ENCODE measurements at places on chromosomes 13 and 19. TPM values are rescaled to one million over a fixed set of nuclear protein-coding genes. Genes with fewer than 3 reads are reported as not detected.
A peak's percentile ranks its signal among the peaks of the same experiment; 100 is the strongest.

The SMIM44 gene
- total RNA-seq, result not detected

The ZNF586 gene
- total RNA-seq, result 13.1 TPM

The PRR36 gene
- total RNA-seq, result 2.4 TPM

The ZNF135 gene
- total RNA-seq, result not detected

DNA sequence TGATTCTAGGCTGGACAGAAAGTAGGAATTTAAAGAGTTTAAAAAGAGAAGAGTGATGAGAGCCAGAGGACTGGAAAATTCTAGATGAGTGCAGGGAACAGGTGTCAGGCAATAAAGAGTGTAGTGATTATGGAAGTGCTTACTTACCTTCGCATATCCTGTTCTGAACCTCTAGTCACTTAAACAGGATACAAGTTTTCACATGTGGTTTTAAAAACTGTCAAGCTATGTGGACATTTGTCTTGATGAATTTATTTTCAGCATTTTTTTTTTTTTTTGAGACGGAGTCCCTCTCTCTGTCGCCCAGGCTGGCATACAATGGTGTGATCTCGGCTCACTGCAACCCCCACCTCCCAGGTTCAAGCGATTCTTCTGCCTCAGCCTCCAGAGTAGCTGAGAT, 34.3 kb upstream of the IL17D start:
- DNase-seq, result no peak
- H3K4me1 ChIP-seq, result no peaks in the 10 kb centered on the region
- H3K4me3 ChIP-seq, result no peak overlapping the region
- H3K27me3 ChIP-seq, result no peaks in the 10 kb centered on the region

DNA sequence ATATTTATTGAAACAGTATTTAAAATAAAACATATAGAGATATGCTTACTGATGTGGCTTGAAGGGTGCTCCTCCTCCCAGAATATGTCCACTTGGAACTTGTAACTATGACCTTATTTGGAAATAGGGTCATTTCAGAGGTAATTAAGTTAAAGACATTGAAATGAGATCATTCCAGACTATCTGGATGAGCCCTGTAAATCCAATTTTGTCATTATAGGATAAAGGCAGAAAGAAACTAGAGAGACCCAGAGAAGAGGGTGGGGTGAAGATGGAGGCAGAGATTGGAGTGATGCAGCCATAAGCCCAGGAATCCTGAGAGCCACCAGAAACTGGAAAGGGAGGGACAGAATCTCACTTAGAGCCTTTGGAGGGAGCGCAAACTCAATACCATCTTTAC, 243.2 kb downstream of the OXGR1 start:
- DNase-seq, result no peak
- no peaks in the 10 kb centered on the region for H3K27me3 ChIP-seq
- H3K4me1 ChIP-seq, result no peaks in the 10 kb centered on the region
- H3K4me3 ChIP-seq, result no peak overlapping the region

- H3K4me3 ChIP-seq, result no peak overlapping the region
- no peaks in the 10 kb centered on the region for H3K4me1 ChIP-seq
- DNase-seq, result no peak
- no peaks in the 10 kb centered on the region for H3K27me3 ChIP-seq
These were observed 3.6 kb downstream of the LRRC25 start for GRCh38 chr19:18393836-18394235.

GRCh38 chr13:43356567-43356966, 333.2 kb downstream of the DNAJC15 start:
- DNase-seq, result no peak
- no peak overlapping the region for H3K27ac ChIP-seq
- H3K4me3 ChIP-seq, result no peak overlapping the region
- H3K36me3 ChIP-seq, result no peaks in the 10 kb centered on the region
- no peaks in the 10 kb centered on the region for H3K4me1 ChIP-seq

DNA sequence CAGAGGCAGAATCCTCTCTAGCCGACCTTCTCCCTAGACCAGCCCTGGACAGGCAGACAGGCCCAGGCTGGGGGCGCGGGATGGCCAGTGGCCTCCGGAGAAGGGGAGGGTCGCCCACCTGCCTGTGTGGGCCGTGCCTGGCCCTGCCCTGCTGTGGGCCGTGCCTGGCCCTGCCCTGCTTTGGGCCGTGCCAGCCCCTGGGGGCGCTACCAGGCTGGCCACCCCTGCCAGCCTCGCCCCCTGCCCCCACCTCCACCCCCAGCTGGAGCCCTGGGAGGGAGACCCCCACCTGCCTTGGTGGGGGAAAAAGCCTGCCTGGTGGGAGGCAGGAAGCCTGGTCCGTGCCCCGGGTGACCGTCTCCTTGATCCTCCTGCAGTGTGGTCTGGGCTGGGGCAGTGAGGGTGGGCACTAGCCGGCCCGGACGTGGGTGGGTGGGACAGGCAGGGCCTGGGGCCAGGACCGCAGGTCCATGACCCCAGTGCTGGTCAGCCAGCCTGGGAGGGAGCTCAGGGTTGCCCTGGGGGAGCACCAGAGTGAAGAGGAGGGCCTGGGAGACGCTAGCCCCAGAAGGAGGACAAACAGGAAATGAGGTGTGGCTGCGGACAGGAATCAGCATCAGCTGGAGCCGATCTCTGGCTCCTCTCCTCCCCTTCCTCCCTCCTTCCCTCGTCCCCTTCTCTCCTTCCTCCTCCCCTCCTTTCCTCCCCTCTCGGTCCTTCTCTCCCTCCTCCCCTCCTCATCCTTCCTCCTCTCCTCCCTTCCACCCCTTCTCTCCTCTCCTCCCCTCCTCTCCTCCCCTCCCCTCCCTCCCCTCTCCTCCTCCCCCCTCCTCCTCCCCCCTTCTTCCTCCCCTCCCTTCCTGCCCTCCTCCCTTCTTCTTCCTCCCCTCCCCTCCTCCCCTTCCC, 5.1 kb upstream of the MKNK2 start:
- no peaks in the 10 kb centered on the region for H3K27me3 ChIP-seq
- peak overlapping the region; percentile 67 for H3K27ac ChIP-seq
- H3K36me3 ChIP-seq, result no peaks in the 10 kb centered on the region
- peak overlapping the region; percentile 42 for H3K4me3 ChIP-seq
- DNase-seq, result peak; percentile 62
- peaks cover 40% of the 10 kb centered on the region for H3K4me1 ChIP-seq
